MG63 (cell line): ENCODE measurements at places on chromosomes 6 and 20.
A peak's percentile ranks its signal among the peaks of the same experiment; 100 is the strongest.

GRCh38 chr20:59010321-59010994 is 3.4 kb upstream of the CTSZ start:
- DNase-seq: no peak

DNA sequence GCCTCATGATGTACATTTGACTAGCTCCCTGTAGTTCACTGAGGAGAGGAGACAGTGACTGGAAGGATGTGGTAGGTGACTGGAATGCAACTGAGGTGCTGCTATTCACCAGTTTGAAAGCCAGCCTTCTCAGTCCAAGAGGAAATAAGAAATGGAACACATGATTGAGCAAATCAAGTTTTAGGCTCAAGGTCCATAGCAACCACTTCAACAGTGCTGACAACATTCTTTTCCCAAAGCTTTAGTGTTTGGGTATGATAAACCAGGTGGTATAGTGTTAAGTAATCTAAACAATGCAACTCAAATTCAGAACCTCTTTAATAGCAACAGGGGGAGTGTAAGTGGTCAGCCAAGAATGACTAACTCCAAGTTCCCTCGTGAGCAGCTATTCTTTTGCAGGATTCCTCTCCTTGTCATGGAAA is 9.2 kb downstream of the ZHX3 start:
- DNase-seq: peak; percentile 16

GRCh38 chr6:48978016-48978415 is 485.0 kb downstream of the MMUT start:
- no peak for DNase-seq

DNA sequence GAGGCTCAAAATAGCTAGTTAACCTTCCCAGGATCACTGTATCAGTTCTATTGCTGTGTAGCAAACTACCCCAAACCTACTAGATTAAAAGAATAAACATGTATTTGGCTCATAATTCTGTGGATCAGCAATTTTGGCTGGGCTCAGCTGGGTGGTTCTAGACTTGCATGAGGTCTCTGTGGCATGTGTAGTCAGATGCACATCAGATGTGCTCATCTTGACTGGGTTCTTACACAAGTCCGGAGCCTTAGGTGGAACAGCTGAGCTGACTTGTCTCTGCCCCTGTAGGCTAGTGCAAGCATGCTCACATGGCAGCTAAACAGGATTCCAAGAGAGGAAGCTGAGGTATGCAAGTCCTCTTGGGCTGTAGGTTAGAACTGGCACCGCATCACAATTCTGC is 173.2 kb upstream of the PRND start:
- DNase-seq: no peak

DNA sequence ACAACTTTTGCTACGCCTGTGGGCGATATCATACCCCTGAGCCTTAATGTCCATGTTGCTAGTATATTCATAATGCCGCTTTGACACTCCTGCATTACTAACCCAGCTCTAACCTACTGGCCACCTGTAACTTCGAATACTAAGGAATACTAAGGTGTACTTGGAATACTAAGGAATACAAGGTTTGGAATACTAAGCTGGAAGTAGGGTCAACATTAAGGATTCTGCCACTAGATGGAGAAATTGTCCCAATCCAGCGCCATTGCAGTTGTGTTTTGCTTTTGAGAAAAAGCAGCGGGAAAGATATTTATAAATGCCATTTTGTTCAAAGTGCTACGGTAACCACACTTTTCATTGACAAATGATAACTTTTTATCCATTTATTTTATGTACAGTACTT is 10.7 kb downstream of the TBXT start:
- DNase-seq: no peak

DNA sequence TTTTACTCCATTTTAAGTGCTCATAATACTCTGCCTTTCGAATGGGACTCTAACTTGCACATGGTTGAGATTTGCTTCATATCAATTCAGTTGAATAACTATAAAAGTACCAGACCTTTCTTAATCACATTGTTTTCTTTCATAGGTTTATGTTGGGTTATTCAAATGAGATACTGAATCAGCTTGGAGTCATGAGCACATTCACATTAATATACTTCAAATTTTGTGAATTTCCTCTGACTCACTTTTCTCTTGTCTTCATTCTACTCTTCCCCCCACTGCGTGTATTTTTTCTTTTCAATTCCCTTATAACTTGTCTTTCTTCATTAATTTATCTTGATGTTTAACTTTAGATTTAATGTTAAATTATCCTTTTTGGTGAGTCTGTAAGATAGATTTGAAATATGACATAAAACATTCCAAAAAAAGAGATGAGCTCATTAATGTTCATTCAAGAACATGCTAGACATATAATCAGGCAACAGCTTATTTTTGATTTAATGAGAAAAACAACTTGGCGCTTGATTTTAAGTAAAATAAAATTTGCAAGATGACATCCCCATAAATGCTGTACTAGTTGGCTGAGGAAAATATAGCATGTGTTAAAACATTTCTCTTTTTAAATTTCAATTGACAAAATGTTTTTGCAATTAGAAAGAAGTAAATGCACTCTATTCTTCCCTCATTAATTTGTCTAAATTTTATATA is 736.0 kb downstream of the CD109 start:
- no peak for DNase-seq
